Kasumi-1 (cell line): ENCODE measurements at places on chromosomes 7 and 10.

GRCh38 chr10:111356571-111356970, 279.7 kb downstream of the ADRA2A start:
- no peak for DNase-seq

GRCh38 chr10:132142396-132143161, 44.2 kb upstream of the DPYSL4 start:
- DNase-seq, result no peak

DNA sequence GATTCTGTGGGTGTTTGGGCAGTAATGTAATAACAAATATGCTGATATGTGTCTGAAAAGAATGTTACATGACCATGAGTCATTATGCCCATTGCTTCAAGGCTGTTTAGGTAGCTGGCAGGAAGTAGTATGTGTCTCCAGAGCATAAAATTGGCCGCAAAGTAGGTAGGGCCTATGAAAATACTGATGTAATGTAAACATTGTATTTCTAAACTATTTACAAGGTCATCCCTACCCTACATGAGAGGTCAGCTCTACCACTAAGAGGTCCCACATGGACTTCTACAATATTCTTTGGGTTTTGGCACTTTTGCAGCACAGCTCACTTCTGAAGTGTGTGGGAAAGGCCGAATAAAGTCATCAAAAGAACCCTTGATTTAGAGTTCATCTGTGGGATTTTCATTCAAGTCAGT, 301.9 kb downstream of the AHR start:
- no peak for DNase-seq

GRCh38 chr10:23442936-23443335, 4.1 kb downstream of the OTUD1 start:
- no peak for DNase-seq

DNA sequence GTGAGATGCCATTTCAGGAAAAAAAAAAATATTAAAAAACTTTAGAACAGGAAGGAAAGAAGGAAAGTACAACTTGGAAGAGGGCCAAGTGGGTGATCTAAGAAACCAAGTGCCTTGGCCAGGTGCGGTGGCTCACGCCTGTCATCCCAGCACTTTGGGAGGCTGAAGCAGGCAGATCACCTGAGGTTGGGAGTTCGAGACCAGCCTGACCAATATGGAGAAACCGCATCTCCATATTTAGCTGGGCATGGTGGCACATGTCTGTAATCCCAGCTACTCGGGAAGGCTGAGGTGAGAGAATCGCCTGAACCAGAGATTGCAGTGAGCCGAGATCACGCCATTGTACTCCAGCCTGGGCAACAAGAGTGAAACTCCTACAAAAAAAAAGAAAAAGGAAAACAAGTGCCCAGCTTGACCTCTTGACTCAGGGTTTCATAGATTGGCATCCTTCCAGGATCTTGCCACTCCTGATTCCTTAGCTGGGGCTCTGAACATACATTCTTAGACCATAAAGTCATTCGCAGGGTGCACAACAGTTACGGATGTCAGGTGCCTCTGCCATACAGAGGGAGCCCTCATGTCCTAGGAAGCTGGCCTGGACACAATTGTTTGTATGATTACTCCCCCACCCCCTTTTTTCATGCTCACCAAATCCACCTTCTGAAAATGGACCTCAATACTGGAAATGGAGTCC, 2.1 kb upstream of the GUSB start:
- no peak for DNase-seq

DNA sequence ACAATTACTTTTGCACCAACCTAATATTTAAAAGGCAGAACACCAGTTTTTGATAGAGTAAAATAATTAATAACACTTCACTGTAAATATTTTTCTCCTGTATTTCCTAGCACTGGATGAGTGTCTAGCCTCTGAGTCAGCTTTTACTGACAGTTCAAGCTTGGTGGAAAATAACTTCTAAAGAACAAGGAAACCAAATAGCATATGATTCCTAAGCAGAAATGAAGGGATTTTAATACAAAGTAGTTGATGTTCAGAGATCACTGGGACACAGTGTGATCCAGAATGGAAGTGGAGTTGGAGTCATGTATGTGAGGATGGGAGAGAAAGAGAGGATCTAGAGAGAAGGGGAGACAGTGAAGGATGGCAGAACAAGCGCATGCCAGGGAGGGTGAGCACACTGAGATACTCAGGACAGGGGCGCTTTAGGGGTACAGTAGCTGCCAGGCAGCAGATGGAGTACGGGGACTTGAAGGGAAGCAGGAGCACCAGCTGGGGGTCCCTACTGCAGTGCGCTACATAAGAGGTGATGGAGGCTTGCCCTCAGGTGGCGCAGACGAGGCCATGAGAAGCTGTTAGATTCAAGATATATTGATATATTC, 117.9 kb upstream of the KLF6 start:
- DNase-seq, result no peak

- no peak for DNase-seq
These were observed 952 bp upstream of the MAFK start for GRCh38 chr7:1529383-1530116.

DNA sequence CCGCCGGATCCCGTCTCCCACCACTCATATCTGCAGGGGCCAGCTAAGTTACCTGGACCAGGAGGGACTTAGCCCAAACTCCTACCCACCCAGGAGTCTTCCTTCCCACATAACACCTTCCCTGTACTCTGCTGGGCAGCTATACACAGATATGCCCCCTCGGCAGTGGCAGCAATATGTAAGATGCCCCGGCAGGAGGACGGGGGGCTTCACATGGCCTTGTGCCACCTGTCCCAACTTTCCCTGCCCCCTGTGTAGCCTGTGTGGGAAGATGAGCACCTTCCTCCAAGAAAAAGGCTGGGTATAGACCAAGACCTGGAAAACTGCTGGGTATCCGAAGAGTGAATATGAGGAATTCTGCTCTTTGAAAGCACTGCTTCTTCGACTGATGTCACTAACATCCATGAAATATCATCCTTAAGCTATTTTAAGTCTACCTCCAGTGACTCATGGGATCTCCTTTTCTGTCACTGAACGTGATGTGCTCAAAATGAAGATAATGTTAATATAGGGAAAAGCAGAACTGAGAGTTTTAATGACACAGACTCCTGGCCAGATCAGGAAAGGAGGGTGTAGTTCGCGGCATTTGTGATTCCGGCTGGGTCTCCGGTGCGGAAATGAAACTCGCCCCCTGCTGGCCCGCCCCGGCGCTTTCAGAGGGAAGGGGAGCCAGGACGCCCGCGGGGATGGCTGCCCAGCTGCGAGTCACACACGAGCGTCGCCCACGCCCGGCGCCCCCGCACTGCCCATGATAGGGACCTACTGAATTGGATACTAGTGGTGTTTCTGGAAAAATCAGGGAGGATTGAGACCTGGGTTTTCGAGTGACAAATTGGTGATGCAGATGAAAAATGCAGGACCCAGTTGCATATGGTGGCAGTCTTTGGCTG, 256.9 kb upstream of the NFE2L3 start:
- peak; percentile 96 for DNase-seq

DNA sequence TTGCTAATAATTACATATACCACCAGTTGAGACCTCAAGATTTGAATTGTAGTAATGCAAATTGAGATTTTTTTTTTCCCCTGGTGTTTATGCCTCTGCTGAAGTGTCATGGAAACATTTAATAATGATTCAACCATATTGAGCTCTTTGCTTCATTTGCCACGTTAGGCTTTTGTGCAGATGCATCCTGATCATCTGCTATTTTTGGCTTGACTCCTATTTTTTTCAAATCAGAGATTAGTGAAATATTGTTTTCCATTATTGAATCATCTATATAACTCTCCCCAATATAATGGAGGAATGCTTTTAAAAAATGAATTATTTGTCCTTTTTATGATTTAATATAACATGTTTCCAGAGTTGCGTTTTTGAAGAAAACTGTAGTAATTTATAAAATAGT, 115.1 kb downstream of the SRI start:
- no peak for DNase-seq

GRCh38 chr10:51733057-51733456, 33.7 kb upstream of the CSTF2T start:
- DNase-seq, result no peak

GRCh38 chr7:18425227-18425626, 70.3 kb upstream of the HDAC9 start:
- no peak for DNase-seq

DNA sequence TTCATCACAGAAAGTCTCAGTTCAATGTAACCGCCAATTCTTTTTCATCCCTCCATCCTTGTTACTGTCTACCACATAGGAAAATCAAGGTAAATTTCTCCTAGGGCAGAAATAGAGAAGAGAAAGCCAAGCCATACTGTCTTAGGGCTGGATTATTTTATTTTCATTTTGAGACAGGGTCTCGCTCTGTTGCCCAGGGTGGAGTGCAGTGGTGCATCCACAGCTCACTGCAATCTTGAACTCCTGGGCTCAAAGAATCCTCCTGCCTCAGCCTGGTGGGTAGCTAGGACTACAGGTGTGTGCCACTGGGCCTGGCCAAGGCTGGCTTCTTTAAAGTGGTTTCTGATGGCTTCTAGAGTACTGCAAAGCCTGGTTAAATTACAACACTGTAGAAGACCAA, 181.7 kb downstream of the SRPK2 start:
- DNase-seq, result no peak

- DNase-seq, result no peak
These were observed 267.8 kb downstream of the RPS24 start for GRCh38 chr10:78301481-78301880.

DNA sequence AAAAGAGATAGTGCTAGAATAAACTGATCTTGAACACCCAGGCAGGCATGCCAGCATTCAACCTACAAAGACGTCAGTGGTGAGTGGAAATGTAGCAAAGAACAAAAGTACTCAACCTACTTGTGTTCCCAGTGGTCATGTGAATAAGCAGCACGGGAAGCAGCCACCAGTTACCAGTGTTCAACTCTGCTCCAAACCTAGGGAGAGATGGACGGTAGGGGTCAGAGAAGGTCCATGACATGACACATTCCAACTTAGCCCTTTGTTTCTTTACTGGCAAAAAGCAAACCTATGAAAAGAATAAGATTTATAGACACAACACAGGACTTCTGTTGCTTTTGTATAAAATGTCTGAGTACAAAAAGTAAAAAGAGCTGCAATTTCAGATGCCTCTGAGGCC, 511.4 kb downstream of the XPNPEP1 start:
- no peak for DNase-seq

- peak; percentile 40 for DNase-seq
These were observed 6.9 kb upstream of the UBE2H start for GRCh38 chr7:129959471-129960203.

- no peak for DNase-seq
These were observed 288.4 kb downstream of the SNX13 start for GRCh38 chr7:17651863-17652385.

DNA sequence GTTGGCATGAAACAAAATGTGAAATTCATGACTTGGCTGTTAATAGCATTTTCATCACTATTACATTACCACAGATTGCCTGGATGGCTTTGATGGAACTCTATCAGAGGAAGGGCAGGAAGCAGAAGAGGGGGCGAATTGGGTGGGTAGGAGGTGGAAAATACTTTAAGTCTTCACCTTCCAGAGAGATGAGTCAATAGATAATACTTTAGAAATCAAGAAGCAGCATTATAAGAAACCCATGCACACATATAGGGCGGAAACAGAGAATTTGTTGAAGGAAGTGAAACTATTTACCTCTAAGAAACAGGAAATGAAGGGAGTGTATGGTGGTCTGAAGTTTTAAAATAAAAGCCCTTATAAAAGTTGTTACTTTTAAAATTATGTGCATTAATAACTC, 152.1 kb upstream of the TARP start:
- no peak for DNase-seq

DNA sequence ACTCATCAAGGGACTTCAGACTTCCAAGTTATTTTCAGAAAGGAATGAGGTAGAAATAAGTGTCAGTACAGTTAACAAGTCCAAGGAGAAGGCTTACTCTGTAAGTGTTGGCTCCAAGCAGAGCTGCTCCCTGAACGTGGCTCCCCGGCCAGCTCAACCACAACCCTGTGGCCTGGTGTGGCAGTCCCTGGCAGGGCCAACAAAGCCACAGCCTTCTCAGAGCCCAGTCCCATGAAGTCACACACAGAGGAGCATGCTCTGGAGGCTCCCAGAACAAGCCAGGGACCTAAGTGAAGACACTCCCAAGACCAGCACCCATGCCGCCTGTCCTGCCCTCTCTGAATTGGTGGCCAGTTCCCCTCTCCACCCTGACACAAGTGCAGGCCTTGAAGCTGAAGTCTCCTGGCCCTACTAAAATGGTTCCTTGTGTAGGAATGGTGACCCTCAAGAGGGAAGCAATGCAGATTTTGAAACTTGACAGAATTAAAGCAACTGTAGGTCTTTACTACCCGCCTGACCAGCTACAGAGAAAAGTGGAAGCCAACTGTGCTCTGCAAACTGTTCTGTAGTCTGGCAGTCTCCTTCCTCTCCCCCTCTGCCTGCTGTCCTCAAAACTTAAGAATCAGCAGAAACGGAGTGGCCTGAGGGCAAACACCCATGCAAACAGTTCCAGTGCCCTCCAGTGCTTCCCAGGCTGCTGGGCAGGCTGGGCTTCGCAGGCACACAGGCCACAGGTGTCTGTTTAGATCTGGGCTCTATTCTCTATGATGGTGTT, 51.1 kb downstream of the NOD1 start:
- no peak for DNase-seq
